ENCODE measurements at places on chromosomes 2 and 18.

DNA sequence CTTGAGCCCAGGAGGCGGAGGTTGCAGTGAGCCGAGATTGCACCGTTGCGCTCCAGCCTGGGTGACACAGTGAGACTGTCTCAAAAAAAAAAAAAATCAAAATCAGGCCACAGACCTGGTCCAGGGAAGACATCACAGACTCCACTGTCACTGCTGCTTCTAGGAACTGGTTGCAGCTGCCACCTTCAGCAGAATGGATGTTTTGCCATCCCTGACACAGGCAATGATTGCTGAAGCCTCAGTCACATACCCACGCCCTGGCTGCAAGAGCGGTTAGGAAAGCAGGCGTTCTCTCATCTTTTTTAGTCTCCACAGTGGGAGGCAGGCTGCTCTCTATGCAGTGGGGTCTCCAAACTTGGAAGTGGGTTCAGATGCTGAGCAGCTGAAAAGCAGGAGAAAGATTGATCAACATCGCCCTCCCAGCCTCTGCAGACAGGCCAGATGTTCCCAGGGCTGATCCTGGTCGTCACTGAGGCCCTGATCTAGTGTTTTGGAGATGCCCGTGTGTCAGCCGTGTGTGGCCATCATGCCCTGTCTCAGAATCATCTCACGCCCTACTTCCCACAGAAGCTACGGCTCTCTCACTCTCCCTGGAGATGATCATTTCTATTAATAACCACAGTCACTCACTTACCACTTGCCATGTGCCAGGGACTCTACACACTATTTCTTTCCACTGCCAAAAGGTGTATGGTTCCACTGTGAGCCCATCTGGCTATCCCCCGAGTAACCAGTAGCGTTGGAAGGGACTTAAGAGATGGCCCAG lies 91.8 kb downstream of the PLB1 start:
- no peak for DNase-seq

GRCh38 chr2:197925976-197926375 lies 121.6 kb downstream of the PLCL1 start:
- DNase-seq, result no peak

DNA sequence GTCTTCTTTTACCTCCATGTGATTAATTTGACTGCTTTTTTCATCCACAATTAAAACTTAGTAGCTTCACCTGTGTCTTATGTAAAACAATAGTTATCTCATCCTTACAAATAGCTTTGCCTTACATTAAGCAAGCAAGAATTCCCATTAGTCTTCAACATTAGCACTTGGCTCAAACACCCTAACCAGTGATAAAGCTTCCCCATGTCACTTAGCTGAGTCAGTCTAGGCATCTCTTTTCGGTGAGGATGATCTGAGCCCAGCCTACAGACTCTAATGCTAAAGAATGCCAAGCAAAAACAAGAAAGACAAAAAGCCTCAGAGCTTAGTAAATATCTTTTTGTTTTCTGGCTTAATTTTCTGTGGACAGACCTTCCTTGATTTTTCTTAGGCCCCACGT lies 26.1 kb downstream of the GAD1 start:
- no peak for DNase-seq

GRCh38 chr2:122486705-122487415 lies 731.4 kb downstream of the TSN start:
- DNase-seq, result no peak

GRCh38 chr2:80496775-80497174 lies 192.2 kb upstream of the LRRTM1 start:
- no peak for DNase-seq

- no peak for DNase-seq
Measured at GRCh38 chr2:58271826-58272225, 30.7 kb upstream of the FANCL start.
